ENCODE measurements at places on chromosomes 6 and 20.

- no peak for DNase-seq
These were observed 1.0 kb downstream of the SALL4 start for GRCh38 chr20:51801122-51801822.

- DNase-seq: no peak
These were observed 341.7 kb downstream of the CD83 start for GRCh38 chr6:14459315-14459714.

DNA sequence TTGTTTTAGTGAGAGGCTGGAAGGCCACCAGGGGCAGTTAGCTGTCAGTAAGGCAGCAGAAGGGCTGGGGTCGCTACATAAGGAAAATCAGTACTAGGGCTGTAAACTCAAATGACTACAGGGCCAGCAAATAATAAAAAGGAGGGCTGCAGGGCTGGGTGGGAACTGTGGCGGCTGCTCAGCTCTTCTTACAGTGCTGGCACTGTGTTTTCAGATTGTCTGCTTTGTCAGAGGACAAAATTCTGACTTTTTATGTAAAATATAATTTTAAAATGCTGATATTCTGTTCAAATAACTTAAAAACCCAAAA is 23.2 kb downstream of the HLA-A start:
- DNase-seq: no peak

- no peak for DNase-seq
These were observed 73.3 kb upstream of the SASH1 start for GRCh38 chr6:148269386-148269785.

GRCh38 chr20:1904135-1904534 is 8.9 kb downstream of the SIRPA start:
- DNase-seq: no peak

GRCh38 chr6:132089173-132089572 is 138.0 kb upstream of the CCN2 start:
- no peak for DNase-seq

DNA sequence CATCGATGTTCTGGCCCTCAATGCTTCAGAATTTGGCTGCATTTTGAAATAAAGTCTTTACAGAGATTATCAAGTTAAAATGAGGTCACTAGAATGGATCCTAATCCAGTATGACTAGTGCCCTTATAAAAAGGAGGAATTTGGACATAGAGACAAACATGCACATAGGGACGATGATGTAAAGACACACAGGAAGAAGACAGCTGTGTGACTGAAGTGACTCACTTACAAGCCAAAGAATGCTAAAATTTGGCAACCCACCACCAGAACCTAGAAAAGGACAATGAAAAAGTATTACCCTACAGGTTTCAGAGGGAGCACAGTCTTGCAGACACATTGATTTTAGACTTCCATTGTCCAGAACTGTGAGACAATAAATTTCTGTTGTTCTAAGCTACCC is 322.8 kb upstream of the GJE1 start:
- no peak for DNase-seq

DNA sequence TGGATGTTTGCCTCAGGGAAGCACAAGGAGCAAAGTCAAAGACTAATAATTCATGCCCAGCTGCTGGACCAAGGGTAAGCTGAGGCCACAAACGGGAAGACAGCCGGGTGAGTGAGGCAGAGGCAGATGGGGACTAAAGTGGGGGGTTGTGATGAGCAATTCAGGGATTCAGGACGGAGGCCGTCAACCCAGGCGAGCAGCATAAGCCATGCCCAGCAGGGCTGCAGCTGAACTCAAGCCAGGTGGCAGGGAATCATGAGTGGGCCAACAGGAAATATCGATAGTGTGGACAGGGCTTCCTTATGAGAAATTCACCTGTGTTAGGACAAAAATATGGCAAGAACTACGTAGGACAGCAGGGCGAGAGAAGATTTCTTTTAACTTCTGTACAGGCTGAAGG is 246.8 kb downstream of the CDC5L start:
- no peak for DNase-seq

GRCh38 chr20:46828471-46828870 is 66.2 kb upstream of the EYA2 start:
- DNase-seq: peak; percentile 47

- DNase-seq: no peak
These were observed 166.0 kb downstream of the ARHGAP18 start for GRCh38 chr6:129543981-129544380.

GRCh38 chr20:46946796-46947195 is 52.2 kb downstream of the EYA2 start:
- DNase-seq: no peak

DNA sequence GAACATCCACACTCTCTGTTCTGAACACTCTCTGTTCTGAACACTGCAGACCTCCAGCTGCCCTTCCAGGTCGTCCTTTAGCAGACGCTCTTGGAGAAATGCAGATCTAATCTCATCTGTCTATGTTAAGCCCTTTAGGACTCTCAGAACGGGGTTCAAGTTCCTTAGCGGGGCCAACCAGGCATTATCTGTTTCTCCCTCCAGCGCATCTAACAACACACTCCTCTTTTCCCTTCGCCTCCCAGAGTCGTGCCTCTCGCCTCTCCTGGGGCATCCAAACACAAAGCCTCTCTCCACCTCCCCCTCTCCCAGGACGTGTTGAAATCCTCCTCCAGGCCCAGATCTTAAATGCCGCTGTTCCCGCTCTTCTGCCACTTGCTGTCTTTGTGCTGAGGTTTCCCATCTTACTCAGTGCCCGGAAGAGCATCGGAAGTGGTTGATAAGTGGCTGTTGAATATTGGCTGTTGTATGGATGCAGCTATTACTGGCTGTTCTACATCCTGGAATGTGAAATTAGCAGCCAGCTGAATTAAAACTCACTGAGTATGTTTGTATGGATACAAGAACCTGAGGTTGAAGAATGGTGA is 108.4 kb upstream of the GGTLC1 start:
- no peak for DNase-seq

DNA sequence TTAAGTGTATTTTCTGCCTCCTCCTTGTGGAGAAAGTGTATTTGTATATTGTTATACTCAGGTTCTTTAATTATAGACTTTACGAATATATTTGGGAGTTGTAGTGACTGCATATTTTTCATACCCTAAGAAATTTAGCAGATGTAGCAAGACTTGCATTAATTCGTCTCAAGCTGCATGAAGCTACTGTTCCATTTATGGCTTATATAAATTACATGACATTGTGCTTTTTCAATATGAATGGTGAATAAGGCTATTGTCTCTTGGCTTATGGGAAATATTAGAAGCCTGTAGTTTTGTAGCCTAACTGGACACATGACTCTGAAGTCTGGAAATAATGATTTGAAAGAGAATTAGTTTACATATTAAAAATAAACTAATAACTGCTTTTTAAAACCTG is 2.4 kb downstream of the ADGRG6 start:
- no peak for DNase-seq

DNA sequence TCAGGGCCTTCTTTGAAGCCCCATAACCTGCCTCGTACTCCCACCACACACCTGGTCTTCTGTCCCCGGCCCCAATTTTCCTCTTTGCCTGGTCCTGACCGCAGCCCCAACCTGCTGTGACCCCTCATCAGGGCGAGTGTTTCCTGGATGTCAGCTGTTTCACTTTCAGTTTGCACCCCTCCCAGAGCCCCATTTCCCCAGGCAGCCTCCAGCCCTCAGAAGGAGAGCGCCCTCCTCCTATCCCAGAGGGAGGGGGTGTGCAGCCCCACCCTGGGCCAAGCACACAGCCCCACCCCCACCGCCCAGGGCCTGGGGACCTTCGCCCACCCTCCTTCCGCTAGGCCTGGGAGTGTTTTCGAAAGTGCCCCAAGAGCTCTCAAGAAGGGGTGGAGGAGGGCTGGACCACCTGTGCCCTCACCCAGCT is 1.5 kb downstream of the BAK1 start:
- DNase-seq: no peak

GRCh38 chr6:32638532-32639219 is 1.5 kb downstream of the HLA-DQA1 start:
- no peak for DNase-seq

- DNase-seq: no peak
These were observed 77.7 kb downstream of the OLIG3 start for GRCh38 chr6:137416376-137417109.

GRCh38 chr6:151434369-151434768 is 17.6 kb downstream of the RMND1 start:
- no peak for DNase-seq

- DNase-seq: no peak
These were observed 5.7 kb downstream of the SUPT3H start for GRCh38 chr6:45371924-45372573.

- DNase-seq: no peak
These were observed 527.5 kb upstream of the ID4 start for GRCh38 chr6:19309661-19310060.

- DNase-seq: no peak
These were observed 16.1 kb downstream of the ZSCAN12 start for GRCh38 chr6:28383235-28384142.

GRCh38 chr6:113818578-113818977 is 38.6 kb upstream of the MARCKS start:
- no peak for DNase-seq

GRCh38 chr20:12924126-12924525 is 84.6 kb upstream of the SPTLC3 start:
- no peak for DNase-seq

GRCh38 chr6:23213193-23213592 is 643.8 kb downstream of the HDGFL1 start:
- peak; percentile 21 for DNase-seq

GRCh38 chr6:151242420-151242861 is 2.7 kb downstream of the AKAP12 start:
- no peak for DNase-seq

DNA sequence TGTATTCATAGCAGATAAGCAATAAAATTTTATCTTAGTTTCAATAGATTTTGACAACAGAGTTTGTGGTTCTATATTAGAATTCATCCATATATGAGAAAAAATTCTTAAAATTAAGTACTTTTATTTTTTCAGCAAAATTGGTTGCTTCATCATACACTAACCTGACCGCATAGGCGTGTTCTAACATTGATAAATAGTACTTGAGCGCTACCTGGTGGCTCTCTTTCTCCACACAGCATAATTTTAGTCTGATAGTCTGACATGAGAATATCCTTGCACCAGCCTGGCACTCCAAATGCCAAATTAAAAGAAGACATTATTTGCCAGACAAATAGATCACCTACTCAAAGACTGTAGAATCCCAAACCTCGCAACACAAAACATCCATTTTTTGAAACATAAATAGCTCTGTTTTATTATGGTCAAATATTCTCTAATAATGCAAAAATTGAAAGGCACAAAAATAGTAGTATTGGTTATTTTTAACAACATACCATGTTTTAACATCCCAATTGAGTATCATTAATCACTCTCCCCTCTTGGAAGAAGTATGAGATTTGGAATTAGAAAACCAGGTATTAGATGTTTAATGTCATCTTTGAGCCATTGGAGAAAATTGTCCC is 33.0 kb upstream of the FILIP1 start:
- no peak for DNase-seq

DNA sequence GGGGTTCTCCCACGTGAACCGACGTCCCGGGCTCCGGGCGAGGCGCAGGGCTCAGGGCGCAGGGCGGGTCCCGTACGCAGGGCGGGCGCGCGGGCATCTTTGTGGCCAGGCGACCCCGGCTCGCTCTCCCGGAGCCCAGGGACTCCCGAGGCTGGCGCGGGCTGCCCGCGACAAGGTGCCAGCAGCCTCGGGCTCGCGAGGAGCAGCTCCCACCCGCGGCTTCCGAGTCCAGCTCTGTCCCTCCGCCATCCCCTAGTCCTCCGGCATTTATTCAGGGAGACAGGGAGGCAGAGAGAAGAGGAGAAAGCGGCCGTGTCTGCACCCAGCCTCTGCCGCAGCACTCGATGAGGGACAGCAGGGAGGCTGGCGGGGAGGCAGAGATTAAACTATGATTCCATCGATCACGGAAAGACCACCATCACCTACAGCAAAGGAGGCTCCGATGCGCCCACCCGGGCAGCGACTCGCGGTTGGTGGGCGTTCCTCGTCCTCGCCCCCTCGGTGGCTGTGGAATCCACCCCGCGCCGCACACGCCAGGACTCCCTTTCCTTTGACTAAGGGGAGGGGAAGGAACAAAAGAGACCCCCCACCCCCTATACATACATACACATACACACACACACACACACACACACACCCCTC is 1.1 kb downstream of the RGS17 start:
- no peak for DNase-seq

- DNase-seq: no peak
These were observed 79.1 kb upstream of the PTPN1 start for GRCh38 chr20:50431066-50431450.

- DNase-seq: no peak
These were observed 105.9 kb downstream of the TOX2 start for GRCh38 chr20:44020406-44021148.

GRCh38 chr20:58634521-58635278 is 16.4 kb upstream of the STX16 start:
- DNase-seq: no peak

GRCh38 chr20:47680804-47681529 is 104.3 kb downstream of the SULF2 start:
- DNase-seq: no peak
